ENCODE measurements at places on chromosomes 5 and 9.

DNA sequence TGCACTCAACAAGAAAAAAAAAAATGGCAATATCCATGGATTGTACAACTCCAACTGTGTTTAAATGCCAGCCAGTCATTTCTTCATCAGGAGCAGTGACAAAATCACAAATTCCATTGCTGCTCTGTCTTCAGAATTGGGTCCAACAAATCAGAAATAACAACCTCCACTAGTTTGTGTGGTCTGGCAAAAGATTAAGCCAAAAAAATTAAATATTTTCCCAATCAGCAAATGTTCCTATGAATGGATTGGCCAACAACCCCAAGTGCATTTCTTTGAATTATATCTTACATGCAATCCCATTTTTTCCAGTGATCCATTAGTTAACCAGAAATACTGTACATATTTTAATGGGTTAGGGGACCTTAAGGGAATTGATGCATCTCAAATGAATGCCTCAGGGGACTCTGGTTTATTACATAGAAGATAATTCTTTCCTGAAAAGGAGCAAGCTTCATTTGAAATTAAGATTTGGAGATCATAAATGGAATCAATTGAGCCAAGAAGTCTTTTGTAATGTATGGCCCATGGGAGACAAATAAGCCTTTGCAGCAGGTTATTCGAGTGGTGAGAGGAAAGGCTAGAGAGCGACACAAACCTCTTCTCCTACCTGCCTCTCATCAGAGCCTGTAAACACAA, 131.8 kb downstream of the TLE1 start:
- no peak for DNase-seq

GRCh38 chr5:16585041-16585667, 31.6 kb downstream of the RETREG1 start:
- DNase-seq: no peak

DNA sequence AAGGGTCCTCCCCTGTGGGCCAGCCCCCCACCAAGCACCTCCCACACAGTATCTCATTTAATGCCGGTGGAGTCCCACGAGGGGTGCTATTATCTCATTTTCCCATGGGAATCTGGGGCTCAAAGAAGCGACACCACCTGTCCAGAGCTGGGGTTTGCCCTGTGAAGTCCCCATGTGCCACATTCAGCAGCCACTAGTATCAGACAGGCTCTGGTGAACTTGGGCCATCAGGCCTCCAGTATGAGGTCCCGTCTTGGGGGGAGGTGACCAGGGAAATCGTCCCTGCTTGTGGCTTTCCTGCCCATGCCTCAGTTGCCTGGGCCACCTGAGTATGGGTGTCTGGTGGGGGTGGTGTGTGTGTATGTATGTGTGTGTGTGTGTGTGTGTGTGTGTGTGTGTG, 222.7 kb downstream of the PBX3 start:
- no peak for DNase-seq

DNA sequence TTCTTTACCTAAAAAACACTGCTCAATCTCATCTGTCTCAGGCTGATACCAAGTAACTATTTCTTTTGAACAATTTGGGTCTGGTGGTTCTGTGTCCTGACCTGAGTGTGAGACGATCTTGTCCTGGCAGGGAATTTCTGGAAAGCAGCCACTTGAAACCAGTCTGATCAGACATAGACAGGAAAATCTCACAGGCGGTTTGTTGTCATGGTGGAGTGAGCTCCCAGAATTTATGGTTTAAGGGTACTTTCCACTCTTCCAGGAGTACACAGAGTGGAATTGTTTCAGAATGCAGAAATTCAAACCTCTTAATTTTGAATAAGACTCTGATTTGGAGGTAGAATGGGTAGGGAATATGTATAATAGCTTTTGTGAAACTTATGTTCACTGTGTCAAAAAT, 268.2 kb downstream of the ISL1 start:
- no peak for DNase-seq

DNA sequence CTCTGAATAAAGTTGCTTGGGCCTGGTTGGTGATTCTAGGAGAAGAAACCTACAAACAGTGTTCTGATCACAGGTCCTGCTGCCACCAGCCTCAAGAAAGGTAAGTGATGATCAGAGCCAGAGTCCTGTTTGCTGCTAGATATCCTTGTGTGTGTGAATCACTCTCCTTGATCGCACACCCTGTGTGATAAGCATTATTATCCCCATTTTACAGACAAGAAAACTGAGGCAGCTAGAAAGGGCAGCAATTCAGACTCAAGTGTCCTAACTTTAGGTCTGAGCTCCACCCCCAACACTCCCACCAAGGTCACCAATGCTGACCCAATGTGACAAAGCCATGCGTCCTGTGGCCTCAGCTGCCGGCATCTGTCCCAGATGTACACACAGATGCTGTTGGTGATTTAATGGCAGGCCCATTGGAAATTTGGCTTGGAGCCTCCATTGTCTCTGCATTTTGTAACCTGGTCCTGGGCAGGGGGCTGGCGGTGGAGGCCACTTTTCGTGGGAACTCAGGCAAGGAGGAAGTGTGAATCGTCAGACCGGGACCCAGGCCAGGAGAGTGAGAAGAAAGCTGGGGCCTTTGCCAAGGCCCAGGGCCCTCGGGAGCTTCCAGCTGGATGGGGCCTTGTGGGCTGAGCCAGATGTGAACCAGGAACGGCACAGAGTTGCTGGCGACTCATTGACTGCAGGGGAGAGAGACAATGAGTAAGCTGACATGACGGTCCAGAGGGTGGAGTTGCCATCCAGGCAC, 29.8 kb upstream of the GGTA1 start:
- DNase-seq: no peak

- DNase-seq: no peak
These were observed 19.9 kb downstream of the MGAT1 start for GRCh38 chr5:180782748-180783147.

DNA sequence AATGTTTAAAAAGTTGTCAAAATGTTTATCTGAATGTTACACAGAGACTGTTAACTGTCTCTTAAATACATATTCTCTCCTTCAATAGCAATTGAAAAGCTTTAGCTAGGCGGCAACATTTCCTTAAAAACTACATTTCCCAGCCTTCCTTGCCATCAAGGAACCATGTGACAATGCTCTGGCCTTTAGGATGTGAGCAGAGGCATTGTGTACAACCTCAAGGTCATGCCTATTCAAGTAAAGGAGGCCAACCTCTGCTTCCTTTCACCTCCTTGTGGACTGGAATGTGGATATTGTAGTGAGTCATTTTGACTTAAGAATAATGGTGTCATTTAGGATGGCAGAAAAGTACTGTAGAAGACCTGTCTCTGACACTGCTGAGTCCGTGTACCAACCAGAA, 23.7 kb upstream of the MROH2B start:
- no peak for DNase-seq

DNA sequence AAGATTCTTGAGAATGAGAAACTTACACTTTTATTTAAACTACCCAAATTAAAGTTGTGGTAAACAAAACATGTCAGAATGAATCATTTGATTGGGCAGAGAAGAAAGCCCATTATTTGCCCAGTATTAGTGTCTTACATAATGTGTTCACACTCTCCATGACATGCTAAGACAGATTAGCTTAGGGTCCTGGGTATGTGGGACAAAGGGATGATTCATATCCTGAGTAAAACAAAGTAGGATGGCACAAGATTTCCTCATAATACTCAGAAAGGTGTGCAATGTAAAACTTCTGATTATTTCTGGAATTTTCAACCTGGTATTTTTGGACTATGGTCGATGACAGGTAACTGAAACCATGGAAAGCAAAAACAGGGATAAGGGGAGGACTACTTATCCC, 183.9 kb upstream of the POU5F2 start:
- DNase-seq: no peak

- no peak for DNase-seq
These were observed 18.8 kb upstream of the ERAP2 start for GRCh38 chr5:96857454-96857853.

GRCh38 chr5:170100066-170100943, 5.4 kb upstream of the FOXI1 start:
- DNase-seq: peak; percentile 26
